Stimulated activated CD8-positive, alpha-beta memory T cell treated with anti-CD3 and anti-CD28 coated beads, Interleukin-7, amount 100 ng/mL, for 1 hour (primary cell): ENCODE measurements at places on chromosomes 4 and X.

- no peak for DNase-seq
Observed at GRCh38 chr4:27666943-27667342, 806.3 kb downstream of the STIM2 start.

- no peak for DNase-seq
Observed at GRCh38 chr4:82256718-82257117, 117.1 kb downstream of the HNRNPD start.

GRCh38 chr4:88211473-88212252 lies 53.2 kb upstream of the ABCG2 start:
- DNase-seq, result peak; percentile 10

- DNase-seq, result no peak
Observed at GRCh38 chrX:116232833-116233232, 62.3 kb downstream of the AGTR2 start.

DNA sequence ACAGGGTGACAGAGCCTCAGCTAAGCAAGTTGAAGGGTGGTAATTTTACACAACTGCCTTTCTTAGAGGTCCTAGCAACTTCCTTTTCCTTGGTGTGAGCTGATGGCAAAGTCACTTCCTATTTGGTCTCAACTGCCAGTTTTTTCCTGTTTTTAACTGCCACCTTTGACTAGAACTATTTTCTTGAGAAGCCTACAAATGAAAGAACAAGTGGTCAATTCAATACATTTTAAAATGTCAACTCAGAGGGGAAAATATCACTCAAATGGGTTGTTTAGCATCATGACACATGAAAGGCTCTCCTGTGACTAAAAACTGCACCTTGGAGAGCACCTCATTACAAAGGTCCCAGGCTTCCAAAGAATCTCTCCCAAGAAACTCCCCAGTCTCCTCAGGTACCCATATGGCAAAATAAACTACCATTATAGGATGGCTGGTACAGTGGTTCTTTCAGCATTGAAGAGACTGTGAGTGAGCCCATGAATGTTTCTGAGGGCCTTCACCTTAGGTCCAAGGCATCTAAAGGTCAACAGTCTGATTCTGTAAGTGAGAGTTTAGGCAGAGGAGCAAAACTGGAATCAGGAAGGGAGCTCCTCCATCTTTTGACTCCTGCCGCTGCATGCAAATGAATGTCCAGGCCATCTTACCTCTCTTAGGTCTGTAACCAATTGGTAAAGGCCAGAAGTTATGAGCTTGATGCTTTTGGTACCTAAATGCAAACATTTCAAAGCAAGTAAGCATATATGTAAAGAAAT lies 5.5 kb upstream of the STK26 start:
- DNase-seq, result no peak

- no peak for DNase-seq
Observed at GRCh38 chrX:37047776-37048175, 39.6 kb downstream of the FAM47C start.

DNA sequence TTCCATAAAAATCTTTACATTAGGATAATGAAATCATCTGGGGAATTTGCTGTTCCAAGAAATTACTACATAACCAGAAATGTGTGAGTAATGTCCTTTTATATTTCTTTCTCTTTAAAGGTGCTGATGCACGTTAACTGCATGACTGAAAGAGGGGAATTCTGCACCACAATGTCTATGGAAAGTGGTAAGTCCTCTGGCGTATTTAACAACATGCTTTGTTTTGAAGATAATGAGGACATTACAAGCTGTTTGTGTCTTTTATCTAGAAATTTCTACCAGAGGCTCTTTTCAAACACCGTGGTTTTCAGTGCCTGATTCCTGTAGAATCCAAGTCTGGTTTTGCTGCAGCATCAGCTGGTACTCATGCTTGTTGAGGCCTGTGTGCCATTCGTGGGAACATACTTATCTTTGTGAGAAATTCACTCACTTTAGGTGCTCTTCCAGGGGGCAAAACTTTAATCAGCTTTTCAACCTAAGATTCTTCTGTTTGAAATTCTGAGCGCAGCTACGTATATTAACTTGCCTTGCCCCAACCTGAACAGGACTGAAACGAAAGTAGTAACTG lies 257.2 kb downstream of the PDHA2 start:
- DNase-seq, result no peak

GRCh38 chrX:101605728-101606127 lies 12.1 kb downstream of the ARMCX6 start:
- no peak for DNase-seq

DNA sequence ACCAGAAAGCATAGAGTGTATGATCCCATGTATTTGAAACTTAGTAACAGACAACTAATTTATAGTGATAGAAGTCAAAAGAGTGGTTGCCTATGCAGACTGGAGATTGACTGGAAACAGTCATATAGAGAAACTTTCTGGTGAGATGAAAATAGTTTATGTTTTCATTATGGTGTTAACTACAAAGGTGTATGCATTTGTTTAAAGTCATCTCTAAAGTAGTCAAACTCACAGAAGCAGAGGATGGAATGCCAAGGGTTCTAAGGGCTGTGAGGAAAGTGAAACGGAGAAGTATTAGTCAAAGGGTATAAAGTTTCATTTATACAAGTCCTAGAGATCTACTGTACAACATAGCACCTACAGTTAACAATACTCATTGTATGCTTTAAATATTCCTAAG lies 45.8 kb downstream of the ENOX2 start:
- no peak for DNase-seq

GRCh38 chr4:80731436-80731835 lies 299.1 kb upstream of the BMP3 start:
- no peak for DNase-seq

DNA sequence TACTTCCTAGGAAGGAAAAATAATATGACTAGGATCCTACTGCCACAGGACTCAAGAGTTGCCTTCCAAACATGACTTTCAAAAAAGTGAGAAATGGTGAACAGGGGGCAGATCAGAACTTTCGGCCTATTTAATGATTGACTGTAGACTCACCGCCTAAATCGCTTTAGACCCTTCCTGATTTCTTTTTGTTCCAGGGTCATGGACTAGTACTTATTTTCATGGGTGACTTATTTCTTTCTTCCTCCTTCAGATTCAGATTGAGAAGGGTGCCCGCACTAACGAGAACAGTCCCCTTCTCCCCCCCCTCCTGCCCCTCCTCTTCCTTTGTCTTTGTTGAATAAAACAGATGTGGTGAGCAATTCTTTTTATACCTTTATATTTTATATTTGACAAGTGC lies 48.0 kb upstream of the KLHL8 start:
- no peak for DNase-seq
